EL (cell line): ENCODE measurements at places on chromosomes 3 and 15.

GRCh38 chr15:68693071-68693470 lies 114.3 kb downstream of the CORO2B start:
- DNase-seq: peak; percentile 51

GRCh38 chr15:92989470-92989869 lies 89.3 kb downstream of the CHD2 start:
- DNase-seq: no peak

DNA sequence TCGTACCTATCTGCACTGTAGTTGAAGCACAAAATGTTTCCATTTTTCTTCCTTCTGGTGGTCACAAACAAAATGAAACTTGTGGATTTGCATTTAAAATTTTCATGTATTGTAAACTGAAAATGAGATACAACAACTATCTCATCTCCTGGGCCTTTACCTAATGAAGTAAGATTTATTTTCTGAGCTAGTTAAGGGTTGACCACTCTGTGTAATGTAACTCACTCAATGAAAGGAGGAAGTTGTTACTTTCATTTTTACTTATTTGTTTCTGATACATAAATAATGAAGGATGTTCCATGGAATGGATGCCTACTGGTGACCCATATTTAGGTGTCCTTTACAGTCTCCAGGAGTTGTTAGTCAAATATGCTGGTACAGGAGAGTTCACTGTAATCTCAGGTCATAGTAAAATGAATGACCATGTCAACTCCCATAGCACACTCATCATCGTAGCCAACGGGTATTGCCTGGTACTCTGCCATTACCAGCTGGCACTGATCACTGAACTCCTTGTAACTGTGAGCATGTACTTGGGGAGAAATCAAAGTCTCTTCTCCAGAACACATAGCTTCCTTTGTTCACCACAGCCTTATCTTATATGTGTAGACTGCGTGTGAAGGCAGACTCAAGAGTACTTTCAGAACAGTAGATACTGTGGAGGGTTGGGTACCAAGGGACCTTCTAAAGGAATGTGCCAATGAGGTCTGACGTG lies 474.2 kb upstream of the ROBO2 start:
- no peak for DNase-seq

- DNase-seq: peak; percentile 93
Observed at GRCh38 chr15:88989578-88989977, 76.4 kb upstream of the MFGE8 start.

DNA sequence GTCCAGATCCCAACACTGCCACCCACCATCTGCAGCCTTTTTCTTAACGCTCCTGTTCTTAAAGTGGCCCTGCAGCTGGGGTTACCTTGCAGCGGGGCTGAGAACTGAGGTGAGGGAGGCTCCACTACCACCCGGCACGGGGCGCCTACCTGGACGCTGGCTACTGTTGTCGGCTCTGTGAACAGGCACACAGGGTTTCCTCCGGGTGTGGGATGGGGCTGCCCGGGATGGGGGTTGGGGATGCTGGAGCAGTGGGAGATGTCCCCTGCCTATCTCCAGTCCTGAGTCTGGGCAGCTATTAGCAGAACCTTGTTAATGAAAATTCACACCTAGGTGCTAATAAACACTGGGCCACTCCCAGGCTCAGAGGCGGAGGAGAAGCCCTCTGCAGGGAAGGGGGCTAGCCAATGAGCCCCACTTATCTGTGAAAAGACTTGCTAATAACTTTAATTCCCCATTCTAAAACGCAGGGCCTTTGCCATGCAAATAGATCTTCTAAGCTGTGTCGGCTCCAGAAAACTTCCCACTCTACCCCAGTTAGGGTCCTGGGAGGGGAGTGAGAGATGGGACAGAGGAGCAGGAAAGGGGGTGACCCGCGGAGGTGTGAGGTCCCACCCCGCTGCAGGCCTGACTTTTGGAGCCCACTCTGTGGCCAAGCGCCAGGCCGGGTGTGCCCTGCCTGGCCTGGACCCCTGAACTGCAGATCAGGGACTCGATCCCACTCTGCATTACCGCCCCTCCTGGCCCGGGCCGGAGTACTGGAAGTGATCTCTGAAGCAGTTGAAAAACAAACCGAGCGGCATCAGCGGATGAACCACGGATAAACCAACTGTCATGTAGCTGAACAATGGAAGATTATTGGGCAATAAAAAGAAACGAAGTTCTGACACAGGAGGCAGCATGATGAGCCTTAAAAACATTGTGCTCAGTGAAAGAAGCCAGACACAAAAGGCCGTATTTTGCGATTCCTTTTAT lies 3.1 kb downstream of the MESP1 start:
- no peak for DNase-seq

- DNase-seq: peak; percentile 23
Observed at GRCh38 chr3:170465955-170466354, 47.3 kb downstream of the CLDN11 start.
